Vagina (tissue), 2 donors: ENCODE measurements at places on chromosomes 4 and X. TPM values are rescaled to one million over a fixed set of nuclear protein-coding genes. Genes with fewer than 3 reads are reported as not detected.

SHOX gene
- not detected for total RNA-seq

MAGED4 gene
- total RNA-seq, result 2.7 TPM

PGRMC2 gene
- total RNA-seq, result 27.7 TPM

ZCCHC18 gene
- 1.2 TPM for total RNA-seq

DNA sequence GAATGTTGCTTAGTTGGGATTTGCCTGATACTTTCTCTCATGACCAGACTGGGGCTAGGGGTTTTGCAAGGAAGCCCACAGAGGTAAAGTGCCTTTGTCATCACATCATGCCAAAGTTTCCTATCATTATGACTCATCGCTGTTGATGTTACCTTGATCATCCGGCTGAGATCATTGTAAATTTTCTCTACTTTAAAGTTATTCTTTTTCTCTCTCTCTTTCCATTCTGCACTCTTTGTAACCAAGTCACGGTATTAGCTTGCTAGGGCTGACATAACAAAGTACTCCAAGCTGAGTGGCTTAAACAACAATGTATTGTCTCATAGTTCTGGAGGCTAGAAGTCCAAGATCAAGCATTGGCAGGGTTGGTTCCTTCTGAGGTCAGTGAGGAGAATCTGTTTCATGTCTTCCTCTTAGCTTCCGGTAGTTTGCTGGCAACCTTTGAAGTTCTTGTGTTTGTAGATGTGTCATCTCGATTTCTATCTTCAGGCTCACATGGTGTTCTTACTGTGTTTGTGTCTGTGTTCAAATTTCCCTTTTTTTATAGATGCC is 113.0 kb downstream of the DTHD1 start:
- no peak for DNase-seq
- no peak overlapping the region for H3K27ac ChIP-seq

DNA sequence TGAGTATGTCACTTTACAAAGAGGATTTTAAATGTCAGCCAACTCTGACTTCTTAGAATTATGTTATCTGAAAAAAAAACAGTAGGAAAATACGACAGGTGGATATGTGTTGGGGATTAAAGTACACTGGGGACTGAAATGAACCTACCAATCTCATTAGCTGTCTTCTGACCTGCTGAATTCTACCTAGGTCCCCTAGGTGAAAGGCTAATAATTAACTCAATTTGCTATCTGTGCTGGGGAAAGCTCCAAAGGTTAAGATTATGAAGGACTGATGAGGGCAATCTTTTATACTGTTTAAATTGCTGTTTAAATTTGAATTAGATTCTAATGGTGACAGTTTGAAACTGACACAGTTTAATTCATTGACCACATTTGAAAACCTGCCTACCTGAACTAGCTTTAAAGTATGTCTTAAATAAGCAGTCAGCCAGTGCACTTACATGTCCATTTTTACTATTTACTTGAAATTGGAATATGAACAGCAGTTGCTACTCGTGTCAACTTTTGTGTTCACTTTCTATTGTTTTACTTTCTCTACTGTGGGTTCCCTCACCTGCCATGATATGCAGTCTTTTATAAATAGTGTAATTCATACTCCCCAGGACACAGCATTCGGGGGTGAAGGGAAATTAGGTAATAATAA is 977.3 kb downstream of the C4orf33 start:
- H3K4me1 ChIP-seq, result no peaks in the 10 kb centered on the region
- H3K4me3 ChIP-seq, result no peak overlapping the region
- no peak overlapping the region for H3K27ac ChIP-seq
- DNase-seq, result no peak

GRCh38 chr4:154692304-154692818 is 51.4 kb upstream of the LRAT start:
- no peak overlapping the region for H3K4me3 ChIP-seq
- H3K27ac ChIP-seq, result no peak overlapping the region
- no peaks in the 10 kb centered on the region for H3K27me3 ChIP-seq
- DNase-seq, result no peak
- H3K4me1 ChIP-seq, result no peaks in the 10 kb centered on the region

DNA sequence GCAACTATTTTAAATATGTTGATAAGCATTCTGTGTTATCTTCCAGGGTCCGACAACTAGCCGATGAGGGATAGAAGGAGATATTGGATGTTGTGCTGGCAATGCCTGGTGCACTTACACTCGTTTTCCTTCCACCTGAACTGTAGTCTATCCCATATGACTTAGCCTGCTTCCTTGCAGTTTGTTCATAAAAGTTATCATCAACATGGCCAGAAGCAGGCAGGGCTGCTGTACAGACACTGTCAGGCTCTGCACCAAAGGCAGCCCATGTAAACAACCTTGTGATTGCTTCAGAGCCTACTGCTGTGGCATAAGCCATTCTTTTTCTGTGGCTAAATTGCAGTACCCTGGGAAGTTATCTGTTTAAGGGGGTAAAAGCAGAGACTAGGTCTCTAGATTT is 1.6 kb downstream of the MAPK10 start:
- no peak overlapping the region for H3K27ac ChIP-seq
- no peak overlapping the region for H3K4me3 ChIP-seq
- peaks cover 15% of the 10 kb centered on the region for H3K4me1 ChIP-seq
- H3K36me3 ChIP-seq, result no peaks in the 10 kb centered on the region
- no peaks in the 10 kb centered on the region for H3K27me3 ChIP-seq
- DNase-seq, result no peak

- DNase-seq, result no peak
- no peak overlapping the region for H3K4me3 ChIP-seq
- no peak overlapping the region for H3K27ac ChIP-seq
- no peaks in the 10 kb centered on the region for H3K4me1 ChIP-seq
These were observed 8.0 kb upstream of the ODAPH start for GRCh38 chr4:75547647-75548387.

GRCh38 chrX:24682739-24683432 is 10.8 kb upstream of the POLA1 start:
- H3K27ac ChIP-seq, result no peak overlapping the region
- no peaks in the 10 kb centered on the region for H3K27me3 ChIP-seq
- no peaks in the 10 kb centered on the region for H3K4me1 ChIP-seq
- no peaks in the 10 kb centered on the region for H3K36me3 ChIP-seq
- H3K4me3 ChIP-seq, result no peak overlapping the region
